ENCODE measurements at places on chromosomes 2 and 18. TPM values are rescaled to one million over a fixed set of nuclear protein-coding genes. Genes with fewer than 3 reads are reported as not detected.

DNA sequence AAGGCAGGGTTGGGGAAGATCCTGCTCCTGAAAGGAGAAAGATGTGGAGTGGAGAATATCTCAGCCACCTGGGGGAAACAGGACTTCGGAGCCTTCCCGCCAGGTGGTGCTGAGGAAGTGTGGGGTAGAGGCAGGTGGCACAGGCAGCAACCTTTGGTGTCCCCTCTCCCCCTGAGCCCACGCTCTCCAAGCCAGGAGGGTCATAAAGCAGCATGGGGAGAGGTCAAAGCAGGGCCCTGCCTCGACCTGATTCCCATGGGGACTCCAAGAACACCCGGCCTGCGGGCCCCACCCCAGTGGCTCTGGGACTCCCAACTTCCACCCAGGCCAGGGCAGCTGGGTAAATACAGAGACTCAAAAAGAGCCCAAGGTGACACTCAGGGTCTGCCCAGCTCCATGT, 54.3 kb upstream of the SLC66A3 start:
- DNase-seq, result no peak

DNA sequence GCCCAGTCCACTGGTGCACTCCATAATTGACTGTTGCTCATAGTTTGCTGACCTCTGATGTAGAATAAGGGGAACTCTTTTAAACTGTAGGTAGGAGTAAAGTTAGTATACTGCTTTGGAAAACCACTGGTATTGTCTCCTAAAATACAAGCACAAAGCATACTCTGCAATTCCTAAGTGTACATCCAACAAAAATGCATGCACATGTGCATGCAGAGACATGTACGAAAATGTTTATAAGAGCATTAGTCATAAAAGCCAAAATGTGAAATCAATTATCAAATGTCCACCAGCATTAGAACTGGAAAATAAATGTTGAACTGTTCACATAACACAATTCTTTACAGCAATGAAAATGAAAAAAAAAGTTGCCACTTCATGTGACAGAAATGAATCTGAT, 39.8 kb upstream of the DDX18 start:
- DNase-seq, result no peak

GRCh38 chr2:217064234-217065011, 204.6 kb upstream of the TNP1 start:
- DNase-seq, result no peak

DNA sequence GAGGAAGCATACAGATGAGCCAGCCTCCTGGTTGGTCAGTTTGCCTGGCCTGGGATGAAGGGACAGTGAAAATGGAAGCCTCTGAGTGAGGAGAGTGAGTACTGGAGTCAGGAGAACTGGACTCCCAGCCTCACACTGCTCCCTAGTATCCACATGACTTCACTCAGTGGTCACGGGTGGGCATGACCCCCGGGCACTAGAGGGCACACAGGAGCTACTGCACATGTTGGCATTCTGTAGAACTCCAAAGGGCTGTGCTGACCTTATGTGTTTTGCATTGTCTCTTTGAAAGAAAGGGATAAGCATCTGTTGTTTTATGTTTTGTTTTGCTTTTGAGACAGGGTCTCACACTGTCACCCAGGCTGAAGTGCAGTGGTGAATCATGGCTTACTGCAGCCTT, 23.7 kb downstream of the NCAPH start:
- DNase-seq, result no peak

GRCh38 chr18:22110461-22110924, 58.9 kb upstream of the GATA6 start:
- DNase-seq, result no peak

- peak; percentile 49 for DNase-seq
Measured at GRCh38 chr2:210617732-210618330, 61.4 kb downstream of the CPS1 start.

- no peak for DNase-seq
Measured at GRCh38 chr2:26710145-26710544, 17.6 kb downstream of the KCNK3 start.

The C2orf72 gene
- total RNA-seq, result not detected

The HOXD12 gene
- total RNA-seq, result not detected

The SERPINB4 gene
- total RNA-seq, result not detected

The ZAP70 gene
- total RNA-seq, result not detected

The SERPINB10 gene
- total RNA-seq, result not detected

The POTEI gene
- total RNA-seq, result not detected

All from IMR-90 (cell line).